ENCODE measurements at places on chromosomes 11 and 22.
A peak's percentile ranks its signal among the peaks of the same experiment; 100 is the strongest.

DNA sequence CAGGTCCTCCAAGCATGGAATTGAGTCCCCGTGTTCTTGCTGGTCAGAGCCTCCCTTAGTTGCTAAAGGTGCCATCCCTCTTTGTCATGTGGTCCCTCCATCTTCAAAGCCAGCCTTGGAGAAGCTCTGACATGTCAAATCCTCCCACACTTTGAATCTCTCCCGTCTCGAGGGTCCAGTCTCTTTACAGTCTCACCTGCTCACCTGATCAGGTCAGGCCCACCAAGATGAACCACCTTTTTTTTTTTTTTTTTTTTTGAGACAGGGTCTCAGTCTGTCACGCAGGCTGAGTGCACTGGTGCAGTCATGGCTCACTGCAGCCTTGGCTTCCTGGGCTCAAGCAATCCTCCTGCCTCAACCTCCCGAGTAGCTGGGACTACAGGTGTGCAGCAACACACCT lies 100.3 kb upstream of the PRR5 start:
- DNase-seq, result no peak

DNA sequence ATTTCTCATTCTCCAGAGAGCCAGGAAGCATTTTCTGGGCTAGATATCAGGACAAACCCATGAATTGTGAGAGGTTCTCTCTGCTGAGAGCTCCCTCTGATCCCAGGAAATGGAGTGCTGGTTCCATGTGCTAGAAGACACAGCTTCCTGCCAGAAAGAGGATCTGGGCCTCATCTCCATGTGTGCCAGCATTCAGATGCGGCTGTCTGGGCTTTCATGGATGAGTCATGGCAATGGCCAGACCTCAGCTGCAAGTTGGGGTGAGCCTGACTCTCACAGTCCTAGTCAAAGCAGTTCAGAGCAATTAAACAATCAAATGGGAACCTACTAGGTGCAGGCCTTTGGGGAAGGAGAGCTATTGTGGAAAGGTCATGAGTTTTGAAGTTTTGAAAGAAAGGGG lies 82.3 kb upstream of the EED start:
- no peak for DNase-seq

DNA sequence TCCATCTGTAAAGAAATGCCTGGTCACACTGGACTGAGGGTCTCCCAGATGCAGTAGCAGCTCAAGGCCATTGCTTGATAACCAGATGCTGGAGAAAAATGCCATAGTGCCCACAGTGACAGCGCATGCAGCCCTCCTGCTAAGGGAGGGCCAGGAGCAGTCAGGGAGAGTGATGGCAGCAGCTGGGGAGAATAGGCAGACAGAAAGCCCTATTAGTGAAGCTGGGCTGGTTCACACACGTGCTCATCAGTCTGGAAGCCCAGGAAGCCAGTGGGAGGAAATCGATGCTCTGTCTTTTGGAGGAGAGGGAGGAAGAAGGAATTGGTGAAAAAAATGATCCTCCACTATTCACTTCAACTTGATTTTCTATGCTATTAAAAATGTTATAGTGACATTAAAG lies 82.9 kb downstream of the OSBP2 start:
- DNase-seq, result no peak

DNA sequence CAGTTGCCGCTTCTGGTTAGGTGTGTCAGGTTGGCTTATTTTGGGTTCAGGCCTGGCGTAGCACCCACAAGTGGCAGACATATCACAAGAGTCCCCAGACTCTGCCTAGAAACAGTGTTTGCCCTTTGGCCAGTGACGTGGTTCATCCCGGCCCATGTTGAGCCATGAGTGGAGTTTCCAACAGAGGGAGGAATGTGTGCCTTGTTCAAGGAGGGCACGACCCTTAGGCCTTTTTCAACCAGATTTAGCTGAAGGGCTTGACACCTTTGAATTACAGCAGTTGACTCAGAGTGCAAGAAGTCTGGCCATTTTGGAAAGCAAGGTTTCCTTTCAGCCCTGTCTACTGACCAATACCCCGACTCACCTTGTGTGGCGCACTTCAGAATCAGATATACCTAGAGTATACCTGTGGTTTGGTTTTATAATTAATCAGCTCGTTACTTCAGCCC lies 15.1 kb upstream of the AIFM3 start:
- DNase-seq, result no peak

- no peak for DNase-seq
Measured at GRCh38 chr11:64545619-64546018, 45.4 kb upstream of the SLC22A12 start.

GRCh38 chr11:133942577-133942976 lies 14.2 kb downstream of the IGSF9B start:
- DNase-seq, result no peak

DNA sequence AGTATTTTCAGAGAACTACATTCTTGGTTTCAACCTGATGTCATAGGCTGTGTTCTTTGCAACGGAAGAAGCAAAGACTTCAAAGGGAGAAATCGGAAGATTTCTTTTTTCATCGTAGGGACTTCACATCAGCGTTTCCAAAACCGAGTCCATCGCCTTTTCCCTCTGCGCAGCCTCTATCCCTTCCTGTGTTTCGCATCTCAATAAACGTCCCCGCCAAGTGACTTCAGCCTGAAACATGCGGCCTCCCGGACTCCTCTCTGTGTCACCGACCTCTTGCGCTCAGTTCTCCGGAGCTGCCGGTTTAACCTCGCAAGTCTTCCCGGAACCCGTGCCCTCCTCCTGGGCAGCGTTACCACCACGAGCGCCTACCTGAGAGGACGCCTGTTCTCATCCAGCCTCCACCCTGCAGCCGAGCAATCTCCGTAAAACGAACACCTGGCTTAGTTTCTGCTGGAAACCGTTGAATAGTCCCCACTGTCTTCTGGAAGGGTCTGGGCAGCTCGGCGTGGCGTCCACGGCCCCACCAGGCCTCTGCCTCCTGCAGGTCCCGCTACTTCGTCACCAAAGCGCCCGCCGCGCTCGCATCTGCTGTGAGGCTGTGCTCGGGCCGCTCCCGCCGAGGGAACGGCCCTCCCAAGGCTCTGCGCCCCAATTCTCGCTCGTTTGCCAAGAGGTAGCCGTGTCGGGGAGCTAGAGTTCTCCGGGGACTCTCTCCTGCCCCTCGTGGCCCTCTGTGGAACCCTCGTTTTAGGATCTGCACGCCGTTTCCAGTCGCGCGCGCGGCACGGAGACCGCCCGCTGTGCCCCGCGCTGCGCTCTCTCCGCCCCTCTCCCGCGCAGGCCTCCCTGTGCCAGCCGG lies at the start of gene GLB1L3:
Gene GLB1L3 (plus strand): TSS at position 846 of the 862 bp plus-strand sequence. CDS start 362 bp downstream, outside the sequence.
- no peak for DNase-seq

- DNase-seq, result peak; percentile 69
Measured at GRCh38 chr22:36277482-36278291, 24.8 kb downstream of the APOL1 start.

DNA sequence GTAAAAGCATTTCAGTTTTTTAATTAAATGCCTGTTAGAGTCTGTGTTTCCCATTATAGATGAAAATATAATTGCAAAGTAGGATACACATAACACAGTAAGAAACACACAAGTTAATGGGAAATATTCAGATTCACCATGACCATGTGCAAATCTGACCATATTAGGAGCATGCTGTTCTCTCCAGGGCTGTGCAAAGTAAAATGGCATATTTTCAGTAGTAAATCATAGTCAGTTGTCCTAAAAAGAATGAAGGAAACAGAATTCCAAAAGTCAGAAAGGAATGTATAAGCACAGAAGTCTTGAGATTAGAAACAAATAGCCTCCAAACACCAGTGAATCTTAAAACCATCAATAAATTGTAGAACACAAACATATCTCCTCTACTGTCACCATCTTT lies 44.4 kb downstream of the CNTN5 start:
- DNase-seq, result no peak

DNA sequence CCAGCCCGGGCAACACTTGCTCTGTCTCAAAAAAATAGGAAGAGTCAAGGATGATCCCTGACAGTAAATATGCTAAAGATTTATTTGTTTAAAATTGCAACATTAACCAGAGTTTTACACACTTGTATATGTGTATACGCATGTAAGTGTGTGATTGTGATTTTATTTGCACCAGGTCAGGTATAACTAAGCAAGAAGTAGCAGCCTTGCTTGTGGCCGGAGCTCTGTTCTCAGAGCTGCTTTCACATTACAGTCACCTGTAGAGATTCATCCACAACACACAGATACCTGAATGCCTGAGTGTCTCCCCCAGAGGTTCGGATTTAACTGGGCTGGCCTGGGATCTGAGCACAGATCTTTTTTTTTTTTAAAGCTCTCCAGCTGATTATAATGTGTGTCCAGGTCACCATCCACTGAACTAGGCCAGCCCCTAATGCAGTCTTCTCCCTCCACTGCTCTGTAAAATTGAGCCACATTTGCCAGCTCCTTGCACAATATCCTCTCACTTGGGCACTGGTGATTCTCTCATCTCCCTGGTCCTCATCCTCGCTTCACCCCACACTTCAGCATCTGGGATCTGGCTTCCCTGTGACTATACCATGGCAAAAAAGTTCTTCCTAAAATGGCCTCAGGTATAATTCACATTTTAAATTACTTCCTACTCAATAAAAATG lies 48.3 kb downstream of the LIF start:
- no peak for DNase-seq

- no peak for DNase-seq
Measured at GRCh38 chr22:37894939-37895670, 11.0 kb upstream of the MICALL1 start.

DNA sequence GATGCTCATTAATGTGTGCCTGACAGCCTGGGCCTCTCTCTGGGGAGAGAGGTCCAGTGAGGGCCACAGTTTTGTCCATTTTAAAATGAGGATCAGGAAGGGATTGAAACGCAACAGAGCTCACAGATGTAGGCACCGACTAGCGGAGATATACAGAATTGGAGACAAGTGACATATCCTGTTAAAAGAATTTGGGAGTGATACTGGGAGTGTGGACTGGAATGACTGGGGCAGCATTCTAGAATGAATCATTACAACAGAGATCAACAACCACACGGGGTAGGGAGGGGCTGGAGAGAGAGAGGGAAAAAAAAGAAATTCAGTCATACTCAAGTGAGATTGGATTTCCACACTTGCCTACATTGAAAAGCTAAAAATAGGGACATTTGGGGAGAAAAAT lies 2.5 kb upstream of the NCAM1 start:
- DNase-seq, result no peak

- no peak for DNase-seq
Measured at GRCh38 chr11:60077216-60077817, 11.1 kb upstream of the MS4A2 start.

- DNase-seq, result peak; percentile 55
Measured at GRCh38 chr11:45560155-45560912, 105.1 kb downstream of the CHST1 start.
